ENCODE measurements at places on chromosomes 1 and 21.

DNA sequence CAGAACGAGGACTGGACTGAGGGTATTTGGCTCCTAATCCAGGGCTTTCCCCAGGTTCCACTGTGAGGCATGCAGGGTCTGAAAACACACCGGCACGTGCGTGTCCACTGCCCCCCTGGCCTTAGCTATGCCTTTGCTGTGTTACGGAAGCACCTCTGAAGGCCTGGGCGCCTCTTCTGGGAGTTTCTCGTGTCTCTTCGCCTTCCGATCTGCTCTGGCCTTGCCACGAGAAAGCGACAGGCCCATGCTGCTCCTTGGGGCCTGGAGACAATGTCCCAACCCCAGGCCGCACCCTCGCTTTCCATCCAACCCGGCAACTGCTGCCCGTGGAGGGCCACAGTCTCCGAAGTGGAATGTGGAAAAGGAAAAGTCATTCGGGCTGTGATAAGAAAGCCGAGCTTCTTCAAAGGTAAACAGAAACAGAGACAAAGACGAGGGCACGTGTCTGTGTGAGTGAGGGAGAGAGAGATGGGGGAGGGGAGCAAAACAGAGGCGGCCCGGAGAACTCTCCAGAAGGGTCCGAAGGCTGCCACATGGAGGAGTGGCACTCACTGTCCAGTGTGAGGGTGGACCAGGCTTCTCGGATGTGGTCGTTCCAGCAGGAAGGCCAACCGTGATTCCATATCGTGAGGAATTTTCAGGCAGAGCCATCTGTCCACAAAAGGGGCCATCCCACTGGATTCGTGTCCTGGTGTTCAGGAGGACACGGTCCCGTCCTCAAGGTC, 3.4 kb upstream of the UMODL1 start:
- no peak for DNase-seq

DNA sequence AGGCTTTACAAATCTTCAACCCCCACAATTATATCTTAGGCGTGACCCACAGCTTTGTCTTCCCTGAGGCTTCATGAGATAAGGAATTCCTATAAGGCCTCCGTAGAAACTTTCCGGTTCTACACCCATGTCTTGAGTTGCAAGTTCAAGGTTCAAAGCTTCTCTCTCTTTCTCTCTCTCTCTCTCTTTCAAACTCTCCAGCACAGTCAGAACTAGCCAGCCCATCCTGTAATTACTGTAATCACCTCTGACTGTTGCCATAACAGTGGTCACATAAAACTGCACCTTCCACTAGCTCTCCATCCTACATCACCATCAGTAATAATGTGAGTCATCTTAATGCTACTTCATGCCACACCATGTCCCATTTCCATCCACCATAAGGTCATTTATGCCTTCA, 90.0 kb upstream of the NFASC start:
- DNase-seq = no peak

GRCh38 chr1:2981388-2981787, 39.9 kb upstream of the ACTRT2 start:
- no peak for DNase-seq

DNA sequence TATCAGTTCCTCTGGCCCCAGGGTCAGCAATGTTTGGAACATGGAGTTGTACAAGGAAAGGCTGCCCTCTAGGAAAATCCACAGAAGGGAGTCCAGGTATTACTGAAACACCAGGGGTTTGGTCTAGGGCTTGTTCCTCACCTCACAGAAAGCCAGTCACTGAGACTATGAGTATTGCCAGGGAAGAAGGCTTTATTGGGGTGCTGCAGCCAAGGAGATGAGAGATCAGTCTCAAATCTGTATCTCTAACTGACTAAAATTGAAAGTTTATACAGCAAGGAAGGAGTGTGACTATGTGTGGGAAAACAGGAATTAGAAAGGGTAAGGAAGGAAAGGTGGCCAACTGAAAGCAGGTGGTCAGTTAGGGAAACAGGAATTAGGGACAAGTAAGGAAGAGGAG, 172.3 kb downstream of the LYPLAL1 start:
- no peak for DNase-seq

GRCh38 chr1:208113011-208113410, 131.2 kb downstream of the PLXNA2 start:
- DNase-seq = no peak

- no peak for DNase-seq
Observed at GRCh38 chr21:45669382-45669781, 25.9 kb downstream of the PCBP3 start.

- DNase-seq = no peak
Observed at GRCh38 chr1:74316302-74316701, 81.1 kb downstream of the TNNI3K start.

- DNase-seq = no peak
Observed at GRCh38 chr1:226686440-226687425, 52.3 kb downstream of the ITPKB start.

- DNase-seq = no peak
Observed at GRCh38 chr1:97654876-97655585, 265.8 kb downstream of the DPYD start.

DNA sequence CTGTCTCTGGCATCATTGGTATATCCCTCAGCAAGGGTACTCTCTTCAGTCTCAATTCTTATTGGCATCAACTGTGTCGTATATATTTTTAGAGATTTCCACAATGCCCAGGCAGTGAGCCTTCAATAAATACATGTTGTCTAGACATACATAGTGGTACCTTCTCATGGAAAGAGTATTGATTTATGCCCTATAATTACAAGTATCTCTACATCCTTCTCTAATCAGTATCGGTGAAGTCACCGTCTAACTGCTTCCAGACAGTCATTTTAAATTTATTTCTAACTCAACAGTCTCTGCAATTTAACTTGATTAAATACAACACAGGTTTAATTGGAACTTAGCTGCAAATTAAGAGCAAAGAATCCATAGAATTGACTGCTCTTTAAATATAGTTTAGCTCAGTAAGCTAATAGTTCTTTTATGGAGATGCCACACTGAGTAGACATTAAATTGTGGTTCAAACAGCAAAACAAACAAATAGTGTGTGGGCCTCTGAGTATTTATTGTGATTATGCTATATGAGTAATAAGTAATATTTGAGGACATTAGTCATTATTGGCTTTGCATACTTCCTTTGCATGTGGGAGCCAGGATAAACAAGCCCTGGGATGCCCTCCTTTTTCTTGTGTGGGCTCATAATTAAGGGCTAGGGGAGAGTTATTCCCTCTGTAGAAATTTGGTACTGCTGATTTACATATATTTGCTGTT, 126.9 kb upstream of the DUSP10 start:
- no peak for DNase-seq

DNA sequence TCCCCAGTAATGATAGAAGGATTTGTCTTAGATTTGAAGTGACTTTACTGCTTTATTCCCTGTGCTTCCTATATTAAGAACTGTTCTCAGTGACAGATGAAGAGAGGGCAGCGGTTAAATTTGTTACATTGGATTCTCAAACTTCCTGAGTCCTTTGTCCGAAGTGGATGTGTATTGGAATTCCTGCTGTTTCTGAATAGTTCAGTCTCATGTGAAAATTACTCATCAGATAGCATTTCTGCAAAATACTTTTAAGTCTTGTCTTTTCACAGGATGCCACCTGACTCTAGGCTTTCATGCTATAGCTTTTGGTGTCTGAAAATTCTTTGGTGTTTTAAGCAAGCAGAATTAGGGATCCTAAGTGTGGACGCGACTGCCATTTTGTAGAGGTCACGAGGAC, 83.6 kb downstream of the PRDM2 start:
- no peak for DNase-seq

DNA sequence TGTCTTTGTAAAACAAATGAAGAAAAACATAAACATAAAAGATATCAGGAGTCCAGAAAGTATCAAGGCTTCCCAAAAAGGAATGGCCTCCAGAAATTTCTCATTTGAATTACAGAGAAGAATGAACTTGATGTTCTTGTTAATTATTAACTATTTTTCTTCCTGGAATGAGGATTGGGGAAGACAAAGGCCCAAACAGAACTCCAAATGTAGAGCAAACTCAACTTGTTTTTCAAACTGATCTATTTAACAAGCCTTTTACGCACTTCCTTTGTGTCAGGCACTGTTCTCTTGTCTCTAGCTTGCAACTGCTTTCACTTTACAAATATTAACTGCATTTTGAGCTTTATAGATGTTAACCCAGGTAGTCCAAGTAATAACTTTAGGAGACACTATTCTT, 45.5 kb downstream of the LAMC2 start:
- DNase-seq = no peak

GRCh38 chr1:184755226-184756065, 788 bp upstream of the EDEM3 start:
- DNase-seq = peak; percentile 22

GRCh38 chr1:66296370-66296769, 237.6 kb upstream of the SGIP1 start:
- no peak for DNase-seq

DNA sequence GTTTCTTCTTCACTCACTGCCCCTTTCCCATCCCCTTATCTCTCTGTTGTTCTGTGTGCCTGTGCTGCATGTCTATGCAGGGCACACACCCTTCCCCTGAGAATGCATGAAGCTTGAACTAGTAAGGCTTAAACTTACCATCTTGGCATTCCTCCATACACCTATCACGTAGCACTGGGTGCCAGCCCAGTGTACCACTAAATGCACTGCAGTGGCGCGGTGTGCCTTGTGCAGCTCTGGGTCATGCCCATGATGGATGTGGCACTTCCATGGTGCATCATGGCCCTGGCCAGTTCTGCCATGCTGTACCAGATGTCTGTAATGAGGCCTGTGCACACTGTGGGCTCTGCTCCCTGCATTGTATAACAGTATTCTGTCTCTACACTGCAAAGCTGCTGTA, 10.7 kb downstream of the PTPRU start:
- no peak for DNase-seq

DNA sequence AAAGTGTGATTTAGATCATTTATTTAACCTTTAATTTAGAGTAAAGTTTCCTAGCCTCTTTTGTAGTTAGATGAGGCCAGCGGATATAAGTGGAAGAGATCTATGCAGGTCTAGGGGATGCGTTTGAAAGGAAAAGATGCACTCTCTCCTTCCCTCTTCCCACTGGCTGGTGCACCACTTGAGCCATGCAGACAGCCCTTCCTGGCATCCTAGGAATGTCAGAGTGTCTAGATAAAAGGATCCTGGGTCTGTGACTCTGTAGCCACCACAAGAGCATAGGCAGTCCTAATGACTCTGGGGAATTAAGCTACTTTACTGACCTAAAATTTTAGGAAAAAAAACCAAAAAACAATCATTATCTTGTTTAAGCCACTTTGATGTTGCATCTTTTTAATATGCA, 16.0 kb upstream of the STUM start:
- DNase-seq = no peak

GRCh38 chr1:12159816-12160215, 7.0 kb upstream of the TNFRSF1B start:
- DNase-seq = peak; percentile 51

DNA sequence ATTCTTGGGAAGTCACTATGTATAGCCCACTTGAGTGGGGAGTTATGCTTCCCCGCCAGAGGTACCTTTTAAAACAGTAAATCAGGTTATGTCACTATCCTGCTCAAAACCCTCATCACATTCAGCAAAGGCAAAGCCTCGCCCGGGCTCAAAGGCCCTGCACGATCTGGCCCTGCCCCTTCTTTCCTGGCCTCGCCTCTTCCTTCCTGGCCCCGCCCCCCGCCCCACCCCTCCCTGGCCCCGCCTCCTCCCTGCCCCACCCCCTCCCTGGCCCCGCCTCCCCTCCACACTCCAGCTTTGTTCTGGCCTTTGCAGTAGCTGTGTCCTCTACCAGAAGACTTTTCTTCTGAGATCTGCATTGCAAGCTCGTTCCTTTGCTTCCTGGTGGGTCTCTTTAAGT, 6.6 kb downstream of the LDLRAD2 start:
- no peak for DNase-seq

DNA sequence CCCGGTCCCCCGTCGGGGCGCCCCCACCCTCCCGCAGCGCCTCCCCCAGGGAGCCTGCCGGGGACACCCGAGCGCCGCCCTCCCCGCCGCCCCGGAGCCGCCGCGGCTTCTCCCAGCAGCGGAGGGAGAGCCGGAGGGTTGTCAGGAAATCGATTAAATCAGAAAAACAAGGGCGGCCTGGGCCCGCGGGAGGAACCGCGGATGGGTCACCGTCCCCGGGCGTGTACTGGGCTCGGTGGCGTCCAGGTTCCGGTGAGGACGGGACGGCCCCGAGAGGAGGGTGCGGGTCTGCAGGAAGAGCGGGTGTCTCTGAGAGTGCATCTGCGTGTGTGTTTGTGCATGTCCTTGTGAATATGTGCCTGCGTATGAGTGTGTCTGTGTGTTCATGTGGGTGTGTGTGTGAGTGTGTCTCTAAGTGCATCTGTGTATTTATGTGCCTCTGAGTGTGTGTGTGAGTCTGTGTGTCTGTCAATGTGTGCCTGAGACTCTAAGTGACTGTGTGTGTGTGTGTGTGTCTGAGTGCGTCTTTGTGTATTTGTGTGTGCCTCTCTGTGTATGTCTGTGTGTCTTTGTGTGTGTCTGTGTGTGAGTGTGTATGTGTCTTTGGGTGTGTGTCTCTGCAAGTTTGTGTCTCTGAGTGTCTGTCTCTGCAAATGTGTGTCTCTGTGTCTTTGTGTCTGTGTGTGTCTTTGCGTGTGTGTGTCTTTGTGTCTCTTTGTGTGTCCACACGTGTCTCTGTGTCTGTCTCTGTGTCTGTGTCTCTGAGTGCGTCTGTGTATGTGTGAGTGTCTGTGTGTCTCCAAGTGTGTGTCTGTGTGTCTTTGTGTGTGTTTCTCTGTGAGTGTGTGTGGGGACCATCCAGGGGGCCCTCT, 1.1 kb downstream of the SPSB1 start:
- DNase-seq = peak; percentile 23

- no peak for DNase-seq
Observed at GRCh38 chr1:206566999-206567398, 45.3 kb downstream of the EIF2D start.

DNA sequence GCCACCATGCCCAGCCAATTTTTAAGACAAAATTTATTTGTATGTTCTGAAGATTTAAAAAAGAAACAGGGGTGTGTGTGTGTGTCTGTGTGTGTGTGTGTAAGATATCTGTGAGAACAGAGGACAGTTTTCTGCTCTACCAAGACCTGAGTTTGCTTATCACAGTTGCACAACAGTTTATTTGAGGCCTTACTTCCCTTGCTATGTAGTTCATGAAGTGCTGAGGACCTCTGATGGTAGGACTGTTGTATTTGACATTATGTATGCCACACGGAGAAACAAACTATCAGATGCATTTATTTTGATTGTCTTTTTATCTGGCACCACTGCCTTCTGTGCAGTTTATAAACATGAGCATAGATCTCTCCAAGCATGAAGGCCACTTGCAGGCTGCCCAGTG, 355.2 kb downstream of the PBX1 start:
- no peak for DNase-seq

- no peak for DNase-seq
Observed at GRCh38 chr1:156407344-156407743, 38.3 kb downstream of the RHBG start.

DNA sequence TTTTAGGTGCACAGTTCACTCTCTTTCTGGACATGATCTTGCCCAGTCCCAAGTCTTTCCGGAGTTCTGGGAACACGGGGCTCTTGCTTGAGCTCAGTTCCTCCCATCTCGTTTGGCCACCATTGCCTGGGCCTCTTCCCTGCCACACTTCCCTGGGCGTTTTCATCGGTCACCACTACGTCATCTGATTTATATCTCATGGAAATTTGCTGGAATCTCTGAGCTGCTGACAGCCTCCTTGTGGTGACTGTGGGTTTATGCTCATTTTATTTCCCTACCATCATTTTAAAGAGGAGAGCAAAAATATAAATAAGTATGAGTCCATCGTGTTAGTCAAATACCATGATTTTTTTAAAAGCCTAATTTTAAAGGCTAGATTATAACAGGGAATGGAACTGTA, 449.1 kb upstream of the KAZN start:
- no peak for DNase-seq

Data from effector CD4-positive, alpha-beta T cell (primary cell).